ENCODE measurements at places on chromosomes 12 and 14. TPM values are rescaled to one million over a fixed set of nuclear protein-coding genes. Genes with fewer than 3 reads are reported as not detected.

PRH2 gene
- total RNA-seq: not detected

- DNase-seq: no peak
These were observed 54.4 kb downstream of the PELI2 start for GRCh38 chr14:56172571-56172971.

DNA sequence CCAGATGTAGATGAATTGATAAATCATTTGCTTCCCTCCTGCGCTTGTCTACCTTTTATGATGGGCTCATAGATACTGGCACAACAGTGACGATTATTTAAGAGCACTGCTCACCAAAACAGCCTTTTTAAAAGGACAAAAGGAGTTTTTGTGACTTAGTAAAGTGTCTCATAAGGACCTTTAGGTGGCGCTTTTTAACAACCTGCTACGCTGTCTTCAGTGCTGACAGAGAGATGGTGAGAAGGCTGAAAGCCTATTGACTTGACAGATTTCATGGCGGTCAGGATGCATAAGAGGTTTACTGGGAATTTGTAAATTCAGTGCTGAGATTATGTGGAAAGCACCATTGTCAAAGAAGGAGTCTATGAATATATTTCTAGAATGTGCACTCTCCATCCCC lies 87.6 kb downstream of the SLC15A5 start:
- peak; percentile 12 for DNase-seq

GRCh38 chr14:71966528-71966927 lies 34.3 kb downstream of the RGS6 start:
- no peak for DNase-seq

GRCh38 chr14:20219033-20219432 lies 4.5 kb upstream of the OR11H6 start:
- DNase-seq: no peak

DNA sequence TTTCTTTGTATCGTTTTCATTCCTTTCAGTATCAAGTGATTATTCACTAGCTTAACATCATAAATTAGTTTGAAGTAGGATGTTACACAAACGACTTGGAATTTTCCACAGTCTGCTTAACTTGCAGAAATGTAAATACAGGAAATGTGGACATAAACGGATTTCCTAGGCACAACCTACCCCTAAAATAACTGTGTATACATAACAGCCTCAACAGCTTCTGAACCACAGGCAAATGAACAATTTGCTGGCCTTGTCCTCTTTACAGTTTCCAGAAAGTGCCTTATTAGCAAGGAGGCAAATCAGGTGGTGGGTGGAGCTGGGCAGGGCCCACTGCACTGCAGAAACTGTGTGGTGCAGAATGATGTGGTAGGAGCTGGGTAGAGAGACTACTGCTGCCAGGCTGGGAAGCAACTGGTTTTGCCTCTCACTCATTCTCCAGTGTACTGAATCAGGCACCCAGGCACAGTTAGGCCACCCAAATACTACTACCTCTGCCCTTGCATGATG lies 14.1 kb downstream of the DRAM1 start:
- no peak for DNase-seq

- DNase-seq: no peak
These were observed 271.3 kb upstream of the TMPO start for GRCh38 chr12:98244136-98244535.

CLEC12A gene
- not detected for total RNA-seq

DNA sequence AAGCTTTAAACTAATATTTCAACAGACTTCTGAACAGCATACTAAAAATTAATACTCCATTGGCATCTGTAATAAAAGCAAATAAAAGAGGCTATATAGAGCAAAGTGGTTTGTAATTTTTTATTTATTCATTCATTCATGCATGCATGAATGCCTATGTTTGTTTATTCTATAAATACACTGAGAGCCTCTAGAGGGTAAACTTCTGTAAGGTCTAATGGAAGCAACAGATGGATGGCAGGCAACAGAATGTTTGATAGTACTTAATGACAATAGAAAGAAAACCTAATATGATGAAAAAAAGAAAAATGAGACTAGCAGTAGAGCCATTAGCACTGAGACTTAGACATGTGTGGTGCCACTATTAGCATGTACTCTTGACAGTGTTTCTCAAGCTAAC lies 253.1 kb downstream of the CCDC91 start:
- DNase-seq: no peak

ERO1A gene
- 43.1 TPM for total RNA-seq

DNA sequence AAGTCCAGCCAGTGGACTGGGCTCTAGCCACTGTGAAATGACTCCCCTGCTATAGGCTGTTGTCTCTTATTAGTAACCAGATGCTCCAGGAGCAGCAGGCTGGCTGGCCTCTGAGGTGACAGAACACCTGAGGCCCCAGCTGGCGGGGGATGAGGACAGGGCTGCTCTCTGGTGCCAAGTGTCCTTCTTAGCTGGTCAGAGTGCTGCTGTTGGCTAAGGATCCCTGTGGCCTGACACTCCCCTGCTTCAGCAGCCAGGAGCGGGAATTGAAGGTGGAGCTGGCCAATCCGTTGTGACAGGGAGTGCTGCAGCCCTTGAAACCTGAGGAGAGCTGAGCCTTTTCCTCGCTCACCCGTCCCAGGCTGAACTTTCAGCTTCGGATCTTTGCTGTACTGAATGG lies 30.7 kb downstream of the TMEM229B start:
- DNase-seq: peak; percentile 69

GRCh38 chr14:20652996-20653975 lies 11.8 kb upstream of the OR6S1 start:
- peak; percentile 76 for DNase-seq

CDC42BPB gene
- 56.1 TPM for total RNA-seq

MDGA2 gene
- total RNA-seq: 3.7 TPM

GRIN2B gene
- 0.10 TPM for total RNA-seq

HOXC13 gene
- total RNA-seq: not detected

OAS2 gene
- not detected for total RNA-seq

ZNF705A gene
- total RNA-seq: not detected

DNA sequence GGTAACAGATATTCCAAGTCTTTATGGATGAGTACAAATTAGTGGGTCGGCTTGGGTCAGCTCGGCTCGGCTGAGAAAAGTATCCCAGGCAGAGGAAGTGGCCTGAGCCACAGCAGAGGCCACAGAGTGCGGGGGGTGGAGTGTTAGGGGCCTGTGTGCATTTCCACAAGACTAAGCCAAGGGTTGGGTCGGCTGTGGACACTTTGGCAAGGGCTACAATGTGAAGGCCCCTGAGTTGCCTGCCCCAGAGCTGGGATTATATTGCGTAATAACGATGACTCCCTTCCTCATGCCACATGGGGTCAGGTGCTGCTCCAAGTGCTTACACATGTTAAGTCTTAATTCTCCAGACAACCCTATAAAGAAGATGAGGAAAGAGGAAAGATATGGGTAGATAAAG lies 11.4 kb downstream of the EVL start:
- DNase-seq: no peak

NR2C1 gene
- total RNA-seq: 57.5 TPM

DNA sequence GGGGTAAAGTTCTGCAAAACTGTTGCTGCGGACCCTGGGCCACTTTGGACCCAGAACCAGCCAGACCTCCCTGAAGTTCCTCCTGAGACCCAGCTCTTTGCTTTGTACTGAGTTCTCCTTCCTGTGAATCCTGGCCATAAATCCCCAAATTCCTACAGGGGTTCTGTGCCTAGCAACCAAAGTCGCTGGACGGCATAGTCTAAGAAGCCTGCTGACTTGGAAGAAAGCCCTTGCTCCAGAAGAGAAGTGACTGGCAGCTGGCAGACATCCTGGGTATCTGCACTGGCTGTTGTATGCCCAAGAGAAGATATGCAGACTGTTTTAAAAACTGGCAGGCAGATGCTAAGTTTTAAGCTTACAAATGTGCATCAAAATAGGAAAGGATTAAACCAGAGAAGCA lies 99.9 kb upstream of the SLC24A4 start:
- no peak for DNase-seq

All from H7 (cell line).